H4 (cell line): ENCODE measurements at places on chromosomes 2 and 18.
A peak's percentile ranks its signal among the peaks of the same experiment; 100 is the strongest.

DNA sequence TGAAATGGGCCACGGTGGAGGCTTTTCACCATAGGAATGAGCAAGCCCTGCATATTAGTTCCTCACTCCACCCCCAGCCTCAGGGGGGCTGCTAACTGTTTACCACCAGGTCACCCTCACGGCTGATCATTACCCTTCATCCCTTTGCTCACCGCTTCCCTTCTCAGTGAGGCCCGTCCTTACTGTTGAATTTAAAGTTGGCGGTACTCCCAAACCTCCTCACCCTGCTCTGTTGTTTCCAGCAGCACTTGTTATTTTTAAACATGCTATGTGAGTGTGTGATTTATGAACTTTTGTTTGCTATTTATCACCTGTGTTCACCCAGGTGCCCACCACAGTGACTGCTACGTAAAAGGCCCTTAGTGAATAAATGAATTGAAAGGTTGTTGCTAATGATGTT lies 243.6 kb downstream of the ZNF407 start:
- no peak for DNase-seq

DNA sequence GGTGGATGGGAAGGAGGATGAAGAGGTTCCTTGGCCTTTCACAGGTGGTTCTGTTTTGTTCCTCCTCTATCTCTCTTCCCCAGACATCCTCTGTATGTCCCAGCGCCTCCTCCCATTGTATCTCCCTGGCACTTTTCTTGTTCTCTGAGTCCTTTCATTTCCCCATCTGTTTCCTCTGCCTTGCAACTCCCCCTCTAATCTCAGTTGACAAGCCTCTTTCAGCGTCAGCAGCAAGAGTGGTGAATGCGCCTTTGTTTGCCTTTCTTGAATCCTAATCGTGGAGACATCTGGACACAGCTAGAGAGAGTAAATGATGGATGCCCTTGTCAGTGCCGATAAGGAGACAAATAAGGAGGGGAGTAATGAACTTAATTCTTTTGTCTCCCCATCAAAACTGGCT lies 167.0 kb downstream of the NDUFA10 start:
- DNase-seq = no peak

GRCh38 chr2:54685263-54685775 lies 38.1 kb upstream of the EML6 start:
- DNase-seq = no peak

DNA sequence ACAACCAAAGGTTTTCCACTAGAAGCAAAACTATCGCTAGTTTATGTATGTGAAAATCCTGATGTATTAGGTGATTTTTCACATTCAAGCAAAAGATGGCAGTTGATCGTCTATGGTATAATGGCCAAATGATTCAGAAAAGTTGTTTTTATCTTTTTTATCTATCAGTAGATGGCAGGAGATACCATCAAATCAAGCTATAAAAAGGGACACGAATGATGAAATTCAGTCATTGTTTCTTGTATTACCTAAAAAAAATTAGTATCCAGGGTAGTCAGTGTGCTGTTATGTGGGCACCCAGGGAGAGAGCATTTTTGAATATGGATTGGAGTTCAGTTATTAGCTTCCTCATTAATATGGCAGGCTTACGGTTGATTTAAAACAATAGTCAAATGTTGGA lies 22.9 kb upstream of the CAVIN2 start:
- DNase-seq = no peak

GRCh38 chr2:224561234-224562005 lies 23.7 kb downstream of the CUL3 start:
- DNase-seq = no peak

DNA sequence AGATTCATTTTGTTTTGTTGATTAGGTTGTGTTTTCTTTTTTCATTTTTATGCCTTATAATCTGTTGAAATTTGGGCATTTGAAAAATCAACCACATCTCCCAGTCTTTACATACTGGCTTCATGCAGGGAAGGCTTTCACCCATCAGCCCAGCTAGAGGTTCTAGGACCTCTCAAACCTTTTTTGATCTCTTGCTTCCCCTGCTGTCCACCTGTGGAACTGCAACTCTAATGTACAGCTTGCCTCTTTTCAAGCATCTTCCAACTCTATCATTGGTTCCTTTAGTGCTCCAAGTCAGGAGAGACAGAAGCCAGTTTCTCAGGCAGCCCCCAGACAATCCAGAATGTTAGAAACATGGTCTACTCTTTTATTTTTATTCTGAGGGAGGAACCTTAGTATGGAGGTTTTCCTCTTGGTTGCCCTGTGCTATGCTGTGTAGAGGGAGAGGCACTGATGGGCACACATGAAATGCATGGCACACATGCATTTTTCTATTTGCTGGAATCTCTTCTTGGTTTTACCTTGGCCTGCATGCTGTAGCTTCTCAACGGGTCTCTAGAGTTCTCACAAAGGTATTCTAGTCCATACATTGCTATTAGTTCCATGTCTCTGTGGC lies 107.2 kb upstream of the L3MBTL4 start:
- DNase-seq = peak; percentile 57

GRCh38 chr2:234121999-234122398 lies 71.5 kb downstream of the SPP2 start:
- no peak for DNase-seq

- no peak for DNase-seq
Observed at GRCh38 chr2:109522063-109522374, 91.7 kb downstream of the SEPTIN10 start.

- no peak for DNase-seq
Observed at GRCh38 chr2:240701091-240701735, 9.5 kb downstream of the AQP12A start.

DNA sequence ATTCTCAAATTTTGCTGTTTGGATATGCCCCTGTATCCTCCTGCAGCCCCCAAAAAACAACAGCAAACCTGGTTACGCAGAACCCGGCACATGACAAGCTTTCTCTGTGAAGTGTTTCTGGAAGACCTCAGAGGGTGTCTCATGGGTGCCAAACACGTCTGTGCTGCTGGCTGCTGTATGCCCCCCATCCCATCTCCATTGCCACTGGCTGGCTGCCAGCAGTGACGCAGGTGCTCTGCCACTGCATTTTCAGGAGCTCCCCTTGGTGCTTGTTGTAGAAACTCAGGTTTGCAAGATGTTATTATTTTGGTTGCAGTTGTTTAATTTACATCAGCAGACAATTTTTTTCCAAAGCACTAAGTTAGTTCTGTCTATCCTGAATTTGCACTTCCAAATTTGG lies 166.4 kb upstream of the FANCL start:
- no peak for DNase-seq

DNA sequence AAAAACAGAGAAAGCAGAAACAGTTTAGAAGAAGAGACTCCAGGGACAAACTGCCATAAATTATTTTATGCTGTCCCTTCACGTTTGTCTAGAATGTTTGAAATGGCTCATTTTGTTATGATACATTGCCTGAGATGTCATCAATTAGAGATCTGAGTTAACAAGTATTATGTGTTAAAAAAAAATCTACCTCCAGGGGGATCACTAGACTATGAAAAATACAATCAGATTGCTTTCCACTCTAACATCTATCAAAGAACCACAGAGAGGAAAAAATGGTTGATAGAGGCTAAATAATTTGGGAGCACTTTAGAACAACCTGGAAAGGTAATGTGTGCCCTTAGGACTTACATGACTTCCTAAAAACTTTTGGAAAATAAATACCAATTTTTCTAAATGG lies 103.8 kb upstream of the CCDC150 start:
- no peak for DNase-seq

GRCh38 chr2:104428155-104428554 lies 425.8 kb upstream of the POU3F3 start:
- no peak for DNase-seq

- no peak for DNase-seq
Observed at GRCh38 chr2:28175028-28175427, 217.6 kb upstream of the FOSL2 start.

- no peak for DNase-seq
Observed at GRCh38 chr2:233967164-233967563, 50.0 kb downstream of the TRPM8 start.

GRCh38 chr2:74779265-74779558 lies 54.7 kb upstream of the HK2 start:
- no peak for DNase-seq

DNA sequence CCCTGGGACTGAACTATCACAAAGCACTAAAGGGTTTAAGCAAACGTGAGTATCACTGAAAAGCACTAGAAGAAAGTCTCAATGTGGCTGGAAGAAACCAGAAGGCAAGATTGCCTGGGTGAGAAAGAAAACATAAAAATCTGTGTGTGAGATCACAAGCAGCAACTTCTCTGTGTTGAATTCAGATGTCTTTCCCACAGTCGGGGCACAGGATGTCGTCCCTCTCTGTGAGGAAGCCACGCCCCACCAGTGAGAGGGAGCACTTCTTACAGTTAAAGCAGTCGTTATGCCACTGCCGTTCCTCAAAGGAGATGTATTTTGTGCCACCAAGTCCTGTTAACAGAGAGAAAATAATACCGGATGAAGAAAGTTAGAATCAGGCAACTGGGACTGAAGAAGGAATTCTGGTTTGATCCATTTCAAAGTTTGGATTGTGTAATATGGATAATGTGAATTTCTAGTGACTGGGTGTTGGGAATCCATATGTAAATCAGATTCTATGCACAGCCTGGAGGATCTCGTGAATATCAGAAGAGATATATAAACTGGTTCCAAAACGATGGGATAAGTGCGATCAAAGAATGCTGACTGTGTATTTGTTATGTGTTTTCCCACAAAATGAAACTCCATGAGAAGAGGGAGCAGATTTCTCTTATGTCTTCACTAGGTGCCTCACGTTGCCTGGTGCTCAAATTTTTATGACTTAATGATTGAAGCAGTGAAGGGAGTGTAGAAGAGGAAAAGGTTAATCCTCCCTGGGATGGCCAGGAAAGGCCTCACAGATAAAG lies 24.0 kb downstream of the C2orf49 start:
- DNase-seq = no peak

DNA sequence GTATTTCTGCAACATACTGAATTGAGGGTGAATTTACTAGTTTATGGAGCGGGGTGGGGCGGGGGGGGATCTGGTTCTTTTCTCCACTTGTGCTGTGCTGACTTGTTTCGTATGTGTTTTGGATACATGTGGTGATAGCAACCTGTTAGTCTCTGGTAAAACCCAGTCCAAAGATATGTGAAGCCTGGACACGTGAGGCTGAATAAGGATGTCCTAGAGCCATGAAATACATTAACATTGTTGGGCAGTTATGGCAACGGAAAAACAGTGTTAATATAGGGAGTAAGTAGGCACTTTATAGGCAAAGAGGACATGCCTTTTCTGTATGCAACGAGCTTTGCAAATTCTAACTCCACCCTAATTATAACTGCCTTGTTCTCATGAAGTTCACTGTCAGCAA lies 42.1 kb upstream of the NEMP2 start:
- DNase-seq = no peak

DNA sequence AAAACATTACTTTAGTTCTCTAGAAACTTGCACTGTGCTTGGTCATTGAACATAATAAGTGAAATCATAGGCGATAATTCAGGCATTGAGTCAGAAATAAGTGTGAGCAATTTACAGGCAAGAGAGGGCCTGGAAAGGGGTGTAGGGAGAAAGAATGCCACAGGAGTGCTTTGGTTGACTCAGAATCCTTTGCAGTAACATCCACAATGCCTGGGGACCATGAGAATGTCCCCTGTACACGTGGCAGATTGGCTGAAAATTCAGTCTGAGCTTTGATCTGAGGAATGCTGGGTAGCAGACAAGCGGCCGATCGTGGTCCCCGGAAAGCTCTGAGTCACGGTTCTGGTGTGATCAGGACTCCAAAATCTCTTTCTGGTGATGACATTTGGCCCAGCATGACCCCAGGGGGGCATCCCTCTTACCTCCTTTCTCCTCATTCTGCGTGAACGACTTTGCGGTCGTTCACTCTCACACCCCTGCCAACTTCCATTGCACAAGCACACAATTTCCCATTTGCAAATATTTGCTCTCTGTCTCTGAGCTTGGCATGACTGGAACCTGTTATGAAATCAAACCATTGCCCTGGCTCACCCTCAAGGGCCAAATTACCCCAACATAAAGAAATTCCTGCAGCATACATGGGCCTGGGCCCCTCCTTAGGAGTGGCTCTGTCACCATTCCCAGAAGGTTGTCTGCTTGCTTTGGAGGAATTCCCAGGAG lies 305.0 kb upstream of the EPAS1 start:
- peak; percentile 78 for DNase-seq

GRCh38 chr2:233811732-233812131 lies 33.6 kb downstream of the MROH2A start:
- DNase-seq = no peak
